ENCODE measurements at places on chromosomes 7 and 10.

DNA sequence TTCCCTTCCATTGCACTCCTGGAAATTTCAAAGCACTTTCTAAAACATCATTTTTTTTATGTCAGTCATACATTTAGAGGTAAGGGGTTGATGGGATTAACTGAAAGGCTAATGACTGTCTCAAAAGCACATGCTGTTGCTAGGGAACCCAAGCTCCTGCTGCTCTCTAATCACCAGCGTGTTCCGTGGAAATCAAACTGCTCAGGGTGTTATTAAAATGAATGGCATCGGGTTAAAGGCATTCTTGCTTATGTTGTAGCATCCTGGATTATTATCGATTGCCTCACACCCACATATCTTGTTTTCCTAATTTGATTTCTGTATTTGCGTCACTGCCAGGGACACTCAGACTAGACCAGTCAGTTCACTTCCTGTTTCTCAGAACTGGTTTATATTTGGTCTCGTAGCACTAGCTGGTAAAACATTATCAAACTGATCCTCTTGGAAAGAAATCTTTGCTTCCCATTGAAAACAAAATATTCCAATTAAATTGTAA lies 216.5 kb upstream of the MKLN1 start:
- no peak for DNase-seq

DNA sequence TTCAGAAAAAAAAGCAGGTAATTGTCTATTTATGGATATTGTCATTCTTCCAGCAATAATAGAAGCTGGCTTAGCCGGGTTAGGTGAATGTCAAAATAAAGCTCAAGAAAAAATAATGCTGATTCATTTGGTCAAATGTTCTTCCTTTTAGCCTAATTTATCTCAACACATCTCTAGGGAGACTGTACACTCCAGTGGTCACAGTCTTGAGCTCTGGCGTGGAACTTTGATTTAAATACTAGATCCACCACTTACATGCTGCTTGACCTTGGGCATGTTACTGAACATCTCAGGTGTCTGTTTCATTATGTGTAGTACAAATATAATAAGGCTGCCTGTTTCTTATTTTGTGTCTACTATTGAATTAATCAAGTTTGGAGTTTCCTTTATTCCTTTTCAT lies 22.0 kb downstream of the PRTFDC1 start:
- DNase-seq = no peak

GRCh38 chr10:61897671-61898434 lies 3.6 kb upstream of the ARID5B start:
- DNase-seq = peak; percentile 7

- no peak for DNase-seq
These were observed 19.3 kb upstream of the ZNF365 start for GRCh38 chr10:62354916-62355315.

GRCh38 chr10:69421611-69422308 lies 5.0 kb upstream of the TACR2 start:
- no peak for DNase-seq

GRCh38 chr10:46299286-46299535 lies 12.4 kb downstream of the ANTXRL start:
- no peak for DNase-seq

DNA sequence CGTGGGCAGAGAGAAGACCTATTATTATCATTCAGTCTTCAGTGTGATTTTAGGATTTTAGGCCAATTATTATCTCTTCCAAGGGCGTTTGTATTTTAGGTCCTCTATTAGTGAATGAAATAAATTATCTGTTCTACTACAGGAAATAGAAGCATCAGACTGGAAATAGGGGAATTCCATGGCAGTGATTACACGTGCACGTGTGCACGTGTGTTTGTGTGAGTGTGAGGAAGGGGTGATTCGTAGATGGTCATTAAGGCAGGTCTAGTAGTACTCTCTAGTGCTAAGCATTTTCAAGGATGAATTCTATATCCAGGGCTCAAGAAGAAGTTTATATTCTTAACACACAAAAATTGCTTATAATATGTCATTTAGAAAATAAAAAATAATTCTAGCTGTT lies 623.2 kb downstream of the GATA3 start:
- DNase-seq = no peak

DNA sequence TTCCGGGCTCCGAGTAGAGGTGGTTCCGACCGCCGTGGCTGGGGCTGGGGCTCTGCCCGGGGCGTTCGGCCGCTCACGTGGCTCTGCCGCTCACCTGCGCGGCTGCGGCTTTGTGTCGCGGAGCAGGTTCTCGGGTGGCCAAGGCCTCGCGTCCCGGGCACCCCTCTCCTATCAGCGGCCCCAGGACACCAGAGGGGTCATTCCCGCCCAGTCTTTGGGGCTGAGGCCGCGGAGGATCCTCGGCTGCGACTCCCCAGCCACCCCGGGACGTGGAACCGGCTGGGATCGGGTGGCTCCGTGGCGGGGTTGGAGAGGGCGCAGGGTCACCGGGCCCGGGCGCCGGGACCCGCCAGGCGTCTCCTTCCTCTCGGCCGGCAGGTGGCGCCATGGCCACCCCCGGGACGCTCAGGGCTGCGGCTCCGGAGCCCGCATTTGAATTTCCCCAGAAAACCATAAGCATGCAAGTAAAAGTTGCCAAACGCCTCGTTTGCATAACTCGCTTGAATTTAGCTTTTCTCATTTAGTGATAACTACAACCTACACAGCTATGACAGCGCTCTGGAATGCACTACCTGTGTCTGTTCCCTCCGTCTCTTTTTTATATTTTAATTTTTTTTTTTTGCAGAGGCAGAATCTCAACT lies 1.2 kb downstream of the COL26A1 start:
- DNase-seq = peak; percentile 62

- DNase-seq = no peak
These were observed 98.8 kb downstream of the CUX1 start for GRCh38 chr7:101916041-101916800.

DNA sequence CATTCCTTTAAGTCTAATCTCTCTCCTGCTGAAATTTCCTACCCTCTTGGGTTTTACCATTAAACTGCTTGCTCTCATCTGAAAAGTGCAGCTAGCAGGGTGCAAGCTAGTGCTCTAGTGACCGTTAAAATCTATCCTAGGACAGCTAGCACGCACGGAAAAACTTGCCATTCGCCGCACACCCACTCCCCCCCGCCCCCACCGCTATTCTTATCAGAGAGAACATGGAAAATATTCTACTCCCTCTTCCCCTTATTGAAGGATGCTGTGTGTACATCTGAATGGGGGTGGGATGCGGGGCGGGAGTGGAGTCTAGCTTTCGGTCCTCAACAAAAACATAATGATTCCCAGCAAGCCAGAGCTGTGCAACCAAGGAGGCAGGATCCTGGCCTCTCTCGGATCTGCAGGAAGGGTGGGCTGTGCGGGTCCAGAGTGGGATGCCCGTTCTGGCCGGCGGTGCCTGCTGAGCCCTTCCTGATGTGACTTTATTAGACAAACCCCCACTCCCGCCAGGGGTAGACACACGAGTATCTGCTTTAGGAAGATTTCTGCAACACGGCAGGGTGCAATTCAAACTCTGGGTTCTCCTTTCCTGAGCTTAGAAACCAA lies 1.1 kb upstream of the ADRA2A start:
- no peak for DNase-seq

- DNase-seq = no peak
These were observed 1292.2 kb downstream of the REEP3 start for GRCh38 chr10:64813391-64813790.

DNA sequence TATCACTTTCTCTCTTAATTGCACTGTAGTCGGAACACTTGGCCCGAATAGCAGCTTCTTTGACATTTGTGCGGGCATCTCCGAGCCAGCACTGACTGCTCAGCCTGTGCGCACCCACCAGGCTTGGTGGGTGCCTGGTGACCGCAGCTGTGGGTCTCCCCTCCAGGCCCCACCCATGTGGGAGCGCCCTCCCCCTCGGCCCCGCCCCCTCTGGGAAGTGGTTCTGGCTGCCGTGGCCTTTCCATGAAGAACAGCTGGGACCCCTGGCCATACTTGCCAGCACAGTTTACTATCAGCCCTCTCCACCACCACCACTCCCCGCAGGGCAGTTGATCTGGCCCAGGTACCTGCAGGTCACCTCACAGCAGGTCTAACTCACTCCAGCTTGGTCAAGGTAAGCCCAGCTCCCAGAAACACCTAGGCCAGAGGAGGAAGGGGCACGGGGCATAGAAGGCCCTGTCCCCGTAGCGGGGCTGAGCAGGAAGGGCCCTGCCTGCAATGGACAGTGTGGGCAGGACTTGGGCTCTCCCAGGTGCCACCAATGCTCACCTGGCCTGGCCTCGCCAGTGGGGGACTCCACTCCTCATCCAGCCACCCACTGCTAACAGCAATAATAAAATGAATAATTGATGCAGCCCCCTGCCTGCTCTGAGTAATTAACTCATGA lies 5.8 kb downstream of the RASGEF1A start:
- DNase-seq = no peak

- peak; percentile 77 for DNase-seq
These were observed 26.5 kb downstream of the TNRC18 start for GRCh38 chr7:5396999-5397663.

DNA sequence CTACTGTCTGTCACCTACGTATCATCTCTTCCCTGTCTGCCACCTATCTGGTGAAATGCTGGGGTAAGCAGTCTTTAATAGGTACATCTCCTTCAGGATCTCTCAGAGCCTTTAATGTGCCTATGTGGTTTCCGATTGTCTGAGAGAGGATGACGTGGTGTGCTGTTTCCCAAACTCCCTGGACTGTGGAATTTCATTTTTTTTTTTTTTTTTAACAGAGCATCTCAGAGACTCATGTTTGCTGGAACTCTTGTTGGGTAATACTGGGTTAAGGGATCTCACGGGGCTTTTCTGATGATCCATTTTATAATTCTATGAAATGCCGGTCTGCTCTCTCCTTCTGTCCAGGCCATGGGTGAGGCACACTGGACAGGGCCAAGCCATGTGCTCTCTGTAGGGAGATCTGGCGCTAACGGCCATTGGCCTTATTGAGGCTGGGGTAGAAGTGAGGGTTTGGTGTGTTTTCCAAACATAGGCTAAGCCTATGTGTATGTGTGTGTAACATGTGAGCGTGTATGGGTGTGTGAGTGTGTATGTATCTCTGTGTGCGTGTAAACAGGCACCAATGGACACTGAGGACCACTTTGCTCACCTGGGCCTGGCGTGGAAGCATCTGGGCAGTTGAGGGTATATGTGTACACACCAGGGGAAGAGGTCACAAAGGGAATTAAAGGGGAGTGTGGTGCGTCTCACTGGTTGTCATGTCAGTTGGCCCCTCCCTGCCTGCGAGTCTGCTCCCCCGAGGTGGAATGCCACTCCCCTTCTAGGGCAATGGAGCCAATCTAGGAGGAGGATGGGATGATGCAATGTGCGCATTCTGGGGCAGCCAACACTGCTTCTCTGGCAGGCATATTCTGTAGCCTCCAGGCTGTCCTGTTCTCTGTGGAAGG lies 7.8 kb downstream of the ADRA2A start:
- DNase-seq = no peak

DNA sequence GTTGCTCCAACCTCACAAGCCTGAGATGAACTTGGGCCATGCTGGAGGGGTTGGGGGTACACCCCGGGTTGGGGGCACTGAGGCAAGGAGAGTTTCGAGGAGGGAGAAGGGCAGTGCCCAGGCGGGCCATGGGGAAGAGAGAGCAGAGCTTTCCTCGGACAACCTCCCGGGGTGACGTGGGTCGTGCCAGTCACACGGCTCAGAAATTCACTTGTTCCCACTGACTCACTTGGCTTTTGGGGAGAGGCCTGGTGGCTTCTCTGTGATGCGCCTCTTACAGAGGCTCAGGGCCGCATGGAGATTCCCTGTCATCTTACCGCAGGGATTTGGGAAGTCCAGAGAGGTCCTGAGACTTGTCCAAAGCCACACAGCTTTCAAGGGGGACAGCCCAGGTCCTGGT lies 2.9 kb downstream of the LAT2 start:
- no peak for DNase-seq

DNA sequence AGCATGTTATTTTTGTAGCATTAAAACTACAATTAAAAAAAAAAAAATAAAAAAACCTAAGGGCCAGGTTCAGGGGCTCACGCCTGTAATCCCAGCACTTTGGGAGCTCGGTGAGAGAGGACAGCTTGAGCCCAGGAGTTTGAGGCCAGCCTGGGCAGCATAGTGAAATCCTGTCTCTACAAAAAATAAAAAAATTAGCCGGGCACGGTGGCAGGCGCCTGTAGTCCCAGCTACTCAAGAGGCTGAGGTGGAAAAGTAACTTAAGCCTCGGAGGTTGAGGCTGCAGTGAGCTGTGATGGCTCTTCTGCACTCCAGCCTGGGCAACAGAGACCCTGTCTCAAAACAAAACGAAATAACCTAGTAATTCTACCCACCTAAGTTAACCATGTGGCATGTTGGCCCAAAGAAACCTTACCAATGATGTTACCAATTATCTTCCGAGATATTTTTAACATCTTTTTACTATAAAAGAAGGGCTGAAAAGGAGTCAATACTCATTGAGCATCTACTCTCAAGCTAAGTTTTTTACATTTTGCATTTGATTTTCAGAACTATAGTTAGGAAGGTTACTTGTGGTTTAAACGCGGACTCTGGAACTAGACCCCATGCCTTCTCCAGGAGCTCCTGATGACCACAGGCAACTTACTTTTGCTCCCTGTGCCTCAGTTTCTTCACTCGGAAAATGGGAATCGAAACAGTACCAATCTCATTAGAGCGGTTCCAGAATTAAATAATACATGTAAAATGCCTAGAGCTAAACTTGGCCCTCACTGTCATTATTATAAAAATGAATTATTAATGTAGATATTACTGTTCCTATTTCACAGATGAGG lies 1.4 kb downstream of the ITGB1 start:
- no peak for DNase-seq

DNA sequence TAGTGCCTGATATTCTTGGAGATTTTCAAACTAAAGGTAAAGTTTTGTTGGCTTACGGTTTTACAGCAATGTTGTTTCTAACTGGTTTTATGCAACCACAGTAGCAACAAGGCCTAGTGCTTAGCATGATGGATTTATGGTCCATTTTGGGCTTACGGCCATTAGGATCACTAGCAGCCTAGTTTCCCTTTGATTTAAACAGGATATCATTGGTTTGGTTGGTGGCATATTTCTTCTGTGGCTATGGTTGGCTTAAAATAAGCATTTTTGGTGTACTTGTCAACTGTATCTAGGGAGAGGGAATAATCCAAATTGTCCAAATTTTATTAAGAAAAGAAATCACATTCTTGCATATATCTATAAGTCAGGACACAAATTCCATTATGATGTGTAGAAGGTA lies 194.0 kb downstream of the HDAC9 start:
- no peak for DNase-seq

DNA sequence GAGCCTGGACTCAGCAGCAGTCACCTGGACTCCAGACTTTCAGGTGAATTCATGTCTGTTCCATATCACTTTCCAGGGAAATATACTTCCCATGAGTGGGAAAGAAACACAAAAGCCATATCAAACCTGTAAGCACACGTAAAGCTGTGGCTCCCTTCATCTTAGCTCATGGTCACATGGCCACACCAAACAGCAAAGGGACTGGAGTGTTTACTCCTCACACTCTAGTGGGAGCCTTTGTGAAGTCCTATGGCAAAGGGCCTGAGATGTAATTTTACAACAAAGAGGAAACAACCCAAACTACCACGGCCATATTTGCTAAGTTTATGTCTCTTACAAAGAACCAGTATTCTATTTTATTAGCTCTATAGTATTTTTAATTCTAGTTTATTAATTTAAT lies 16.3 kb downstream of the SFTPA1 start:
- no peak for DNase-seq
